ENCODE measurements at places on chromosomes 3 and 15.

DNA sequence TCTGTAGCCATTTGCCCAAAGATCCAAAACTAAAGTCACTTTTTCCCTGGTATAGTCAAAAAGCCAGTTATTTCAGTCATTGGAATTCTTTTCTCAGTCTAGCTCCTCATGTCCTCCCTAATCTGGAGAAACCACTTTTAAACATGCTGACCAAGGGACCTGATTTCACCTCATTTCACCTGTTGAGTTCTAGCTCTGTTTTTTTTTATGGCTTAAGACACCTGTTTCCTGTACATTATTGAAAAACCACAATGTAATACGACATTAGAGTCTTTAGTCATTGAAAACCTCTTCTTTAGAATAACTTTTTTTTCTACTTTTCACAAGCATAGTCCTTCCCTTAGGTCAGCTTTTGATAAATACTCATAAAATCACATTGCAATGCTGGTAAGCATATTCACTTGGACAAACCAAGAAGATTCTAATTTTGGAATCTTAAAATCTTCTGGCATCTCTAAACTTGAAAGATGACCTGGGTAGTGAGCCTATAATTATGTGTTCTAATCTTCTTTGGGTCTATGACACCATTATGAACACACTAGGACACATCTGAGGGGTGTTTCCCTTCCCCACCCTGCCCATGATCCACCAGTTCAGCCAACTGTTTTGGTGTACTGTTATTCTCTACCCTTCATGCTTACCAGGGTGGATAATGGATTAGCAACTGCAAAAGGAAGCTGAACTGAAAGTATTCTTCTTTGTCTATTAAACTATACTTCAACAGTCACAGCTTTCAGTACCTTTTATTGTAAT is 103.5 kb upstream of the FXR1 start:
- DNase-seq: no peak

DNA sequence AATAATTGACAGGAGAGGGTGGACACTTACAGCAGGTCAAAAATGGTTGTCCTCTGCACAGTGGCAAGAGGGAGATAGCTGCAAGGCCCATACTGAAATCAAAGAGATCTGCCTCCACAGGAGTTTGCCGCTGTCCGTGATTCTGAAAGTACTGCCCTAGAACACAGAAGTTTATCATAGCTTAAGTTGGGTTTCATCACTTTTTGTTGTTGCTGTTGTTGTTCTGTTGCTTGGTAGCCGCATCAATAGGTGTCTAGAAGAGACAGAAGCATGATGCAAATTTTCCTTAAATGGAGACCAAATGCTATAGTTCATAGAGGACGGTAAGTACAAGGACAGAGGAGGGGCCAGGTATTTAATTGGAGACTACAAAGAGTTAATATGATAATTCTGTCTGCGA is 120.0 kb upstream of the MRPL3 start:
- no peak for DNase-seq

GRCh38 chr3:114706591-114707232 is 412.9 kb downstream of the TIGIT start:
- no peak for DNase-seq

GRCh38 chr15:90062023-90062442 is 40.2 kb downstream of the IDH2 start:
- DNase-seq: peak; percentile 22

- no peak for DNase-seq
These were observed 85.8 kb downstream of the MEIS2 start for GRCh38 chr15:37014566-37014965.

- no peak for DNase-seq
These were observed 98.9 kb upstream of the SPRED1 start for GRCh38 chr15:38153781-38154180.

- no peak for DNase-seq
These were observed 1.9 kb downstream of the AEN start for GRCh38 chr15:88623061-88623460.

DNA sequence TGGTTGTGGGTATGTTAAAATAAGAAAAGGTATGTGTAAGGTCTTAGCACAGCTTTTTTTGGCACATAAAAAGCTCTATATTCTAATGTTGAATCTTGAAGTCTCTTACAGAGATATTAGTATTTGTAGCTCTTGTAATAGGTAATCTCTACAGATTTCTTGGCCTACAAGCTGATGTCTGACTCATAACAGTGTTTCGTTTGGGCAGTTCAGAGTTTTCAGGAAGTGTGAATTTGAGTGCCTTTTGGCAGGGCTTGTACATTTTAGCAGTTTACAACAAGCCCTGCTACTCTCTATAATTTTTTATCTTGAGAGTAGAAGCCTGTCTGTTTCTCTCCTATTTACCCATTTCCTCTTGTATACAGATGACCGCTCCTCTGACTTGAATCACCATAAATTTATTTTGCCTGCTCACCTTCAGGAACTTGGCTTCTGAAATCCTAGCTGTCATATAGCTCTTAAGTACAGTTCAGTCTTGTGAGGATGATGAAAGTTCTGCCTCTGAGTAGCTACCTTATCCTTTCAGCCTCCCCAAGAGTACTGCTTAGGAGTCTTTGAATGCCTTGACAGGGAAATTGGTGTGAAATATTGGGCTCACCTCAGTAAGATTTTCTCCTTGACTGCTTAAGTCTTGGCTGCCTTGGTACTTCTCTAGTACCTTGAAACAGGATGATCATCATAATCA is 419.9 kb upstream of the RARB start:
- no peak for DNase-seq

DNA sequence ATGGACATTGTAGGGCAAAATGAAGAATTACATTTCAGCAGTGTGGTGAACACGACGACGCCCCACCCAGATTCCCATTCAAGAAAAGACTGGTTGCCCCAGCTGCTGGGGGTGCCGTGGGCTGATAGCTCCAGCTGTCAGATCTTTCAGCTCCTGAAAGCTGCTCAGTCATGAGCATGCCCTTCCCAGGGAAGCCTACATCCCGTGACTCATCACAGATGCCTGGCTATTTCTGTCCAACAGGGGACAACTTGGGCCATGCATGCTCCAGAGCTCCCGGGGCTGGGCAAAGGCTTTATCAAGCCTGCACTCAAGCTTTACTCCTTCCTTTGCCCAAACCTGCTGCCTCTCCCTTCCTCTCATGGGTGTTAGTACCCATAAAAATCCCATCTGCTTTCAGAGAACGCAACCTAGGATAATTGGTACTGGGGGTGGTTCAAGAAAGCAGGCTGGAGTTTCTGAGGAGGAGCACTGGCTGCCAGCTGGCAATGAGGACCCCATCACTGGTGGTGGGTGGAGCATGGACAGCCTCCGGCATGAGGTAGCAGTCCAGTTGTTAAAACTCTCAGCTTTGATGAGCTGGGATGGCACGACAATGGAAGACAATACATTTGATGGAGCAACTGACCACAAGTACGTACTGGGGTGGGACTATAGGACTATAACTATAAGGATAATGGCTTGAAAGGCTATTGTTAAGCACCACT is 16.4 kb upstream of the ST8SIA2 start:
- DNase-seq: no peak

GRCh38 chr3:132464066-132464465 is 46.8 kb downstream of the DNAJC13 start:
- DNase-seq: no peak

- DNase-seq: no peak
These were observed 189.0 kb downstream of the STT3B start for GRCh38 chr3:31721676-31722075.

GRCh38 chr3:99356696-99357095 is 281.7 kb upstream of the COL8A1 start:
- DNase-seq: no peak

DNA sequence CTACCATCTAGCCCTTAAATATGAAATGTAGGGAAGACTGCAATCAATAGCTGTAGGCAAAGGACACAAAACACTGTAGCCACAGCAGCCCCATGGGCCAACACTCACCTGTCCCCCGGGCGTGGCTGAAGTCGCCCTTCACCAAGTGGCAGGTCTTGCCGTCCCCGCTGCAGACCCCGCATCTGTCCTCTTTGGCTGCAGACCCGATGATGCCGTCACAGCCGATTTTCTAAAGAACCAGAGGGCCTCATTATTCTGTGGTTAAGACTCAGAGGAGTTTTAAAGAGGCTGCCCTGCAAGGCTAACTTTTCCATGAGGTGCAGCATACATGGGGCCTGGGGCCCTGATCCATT is 245.6 kb downstream of the ADAMTS17 start:
- no peak for DNase-seq

GRCh38 chr3:184949251-184949965 is 137.4 kb downstream of the VPS8 start:
- DNase-seq: no peak

DNA sequence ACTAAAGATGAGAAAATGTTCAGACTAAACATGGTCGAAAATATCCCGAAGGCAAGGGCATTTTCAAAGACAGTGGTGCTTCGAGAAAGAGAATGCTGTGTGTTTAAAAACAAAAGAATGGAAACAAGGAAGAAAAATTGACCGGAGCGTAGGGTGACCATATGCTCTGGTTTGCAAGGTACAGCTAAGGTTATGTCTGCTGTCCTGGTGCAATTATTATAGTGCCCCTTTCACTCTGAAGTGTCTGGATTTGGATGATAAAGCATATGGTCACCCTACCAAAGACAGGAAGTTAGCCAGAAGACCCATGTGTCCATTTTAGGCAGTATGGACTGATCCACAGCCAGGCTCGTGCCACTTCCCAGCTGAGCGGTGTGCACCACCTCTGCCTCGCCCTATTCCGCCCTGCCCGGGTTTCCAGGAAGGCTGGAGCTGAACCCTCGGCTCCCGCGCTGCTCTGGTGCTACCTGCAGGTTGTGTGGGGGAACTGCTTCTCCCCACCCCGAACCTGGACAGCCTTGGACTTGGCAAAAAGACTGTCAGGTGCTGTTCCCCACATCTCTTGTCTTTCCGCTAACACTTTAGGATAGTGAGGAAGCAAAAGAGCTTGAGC is 25.2 kb downstream of the GOLGA6D start:
- no peak for DNase-seq

- DNase-seq: no peak
These were observed 693 bp downstream of the CD200 start for GRCh38 chr3:112333381-112334317.

DNA sequence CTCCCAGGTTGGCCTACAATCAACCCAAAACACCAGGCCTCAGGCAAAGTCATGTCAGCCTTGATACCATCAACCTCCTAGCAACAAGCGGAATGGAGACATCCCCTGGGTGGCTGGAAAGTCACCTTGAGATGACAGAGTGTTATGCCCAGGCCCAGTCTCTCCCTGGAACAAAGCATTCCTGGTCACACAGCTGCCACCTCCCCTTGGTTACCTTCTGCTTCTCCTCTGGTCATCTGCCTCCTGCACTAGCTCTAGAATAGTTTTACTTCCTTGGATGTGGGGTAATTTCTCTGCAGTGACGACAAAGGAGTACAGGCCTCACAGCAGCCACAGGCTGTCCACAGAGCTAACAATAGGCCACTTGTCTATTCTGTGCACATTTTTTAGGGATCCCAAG is 114.9 kb downstream of the RFTN1 start:
- no peak for DNase-seq

DNA sequence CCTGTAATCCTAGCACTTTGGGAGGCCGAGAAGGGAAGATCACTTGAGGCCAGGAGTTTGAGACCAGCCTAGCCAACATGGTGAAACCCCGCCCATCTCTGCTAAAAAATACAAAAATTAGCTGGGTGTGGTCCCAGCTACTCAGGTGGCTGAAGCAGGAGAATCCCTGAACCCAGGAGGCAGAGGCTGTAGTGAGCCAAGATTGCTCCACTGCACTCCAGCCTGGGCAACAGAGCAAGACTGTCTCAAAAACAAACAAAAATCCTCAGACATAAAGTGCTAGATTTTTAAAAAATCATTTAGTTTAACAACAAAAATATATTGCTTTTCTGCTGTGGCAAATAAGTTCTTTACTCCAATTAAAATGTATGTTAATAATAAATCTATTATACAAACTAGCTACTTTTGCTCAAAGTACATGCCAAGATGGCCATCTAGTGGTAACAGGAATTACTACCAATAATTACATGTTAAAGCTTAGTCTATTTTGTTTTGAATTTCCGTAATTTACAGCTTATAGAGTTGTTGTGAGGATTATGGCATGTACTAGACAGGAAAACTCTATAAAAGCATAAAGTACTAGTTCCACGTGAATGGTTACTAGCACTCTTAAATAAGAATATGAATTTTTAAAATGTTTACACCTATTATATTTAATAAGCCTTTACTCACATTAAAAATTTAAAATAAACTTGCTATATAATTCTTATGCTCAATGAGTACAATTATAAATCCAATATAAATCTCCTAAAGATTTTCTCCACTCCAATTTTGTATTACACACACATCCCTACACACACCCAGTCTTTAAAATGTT is 39.0 kb downstream of the GABPB1 start:
- no peak for DNase-seq

DNA sequence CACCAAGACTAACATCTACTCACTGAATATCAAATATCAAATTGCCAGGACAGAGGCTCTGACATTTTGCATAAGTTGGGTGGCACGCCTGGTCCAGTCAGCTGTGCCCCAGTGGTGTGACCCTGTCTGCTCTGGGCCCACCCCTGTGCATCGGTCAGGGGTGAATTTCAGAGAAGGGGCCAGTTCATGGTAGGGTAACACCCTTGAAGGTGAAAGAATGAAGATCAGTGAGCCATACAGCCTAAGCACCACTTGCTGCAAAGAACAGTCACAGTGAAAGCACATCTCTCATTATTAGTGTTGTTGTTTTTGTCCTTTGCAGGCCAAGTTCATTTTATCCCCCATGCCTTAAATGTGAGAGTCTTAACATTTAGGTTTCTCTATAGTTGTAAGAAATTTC is 86.8 kb downstream of the MYRIP start:
- DNase-seq: no peak

GRCh38 chr3:60291115-60291514 is 960.1 kb downstream of the FHIT start:
- no peak for DNase-seq

DNA sequence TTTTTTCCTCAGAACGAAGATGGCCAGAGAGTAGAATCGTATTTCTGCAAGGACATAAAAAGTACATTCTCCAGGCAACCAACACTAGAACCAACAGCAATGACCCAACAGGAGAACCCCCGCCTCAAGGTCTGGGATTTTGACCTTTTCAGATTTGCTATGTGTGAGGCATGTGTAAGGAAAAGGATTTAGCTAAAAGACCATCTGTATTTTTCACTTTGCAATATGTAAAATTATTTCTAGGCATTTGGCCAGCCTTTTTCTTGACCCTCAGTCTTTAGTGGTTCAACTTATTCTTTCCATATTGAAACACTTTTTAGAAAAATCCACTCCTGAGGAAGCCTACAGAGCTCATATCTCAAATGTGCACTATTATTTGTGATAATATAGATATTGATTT is 219.2 kb upstream of the GOLGA6L4 start:
- DNase-seq: no peak

GRCh38 chr3:173140986-173141385 is at the start of gene SPATA16:
Gene SPATA16 (minus strand): TSS chr3:173141235. CDS start chr3:173117731, 23,504 bp downstream.
- DNase-seq: no peak

DNA sequence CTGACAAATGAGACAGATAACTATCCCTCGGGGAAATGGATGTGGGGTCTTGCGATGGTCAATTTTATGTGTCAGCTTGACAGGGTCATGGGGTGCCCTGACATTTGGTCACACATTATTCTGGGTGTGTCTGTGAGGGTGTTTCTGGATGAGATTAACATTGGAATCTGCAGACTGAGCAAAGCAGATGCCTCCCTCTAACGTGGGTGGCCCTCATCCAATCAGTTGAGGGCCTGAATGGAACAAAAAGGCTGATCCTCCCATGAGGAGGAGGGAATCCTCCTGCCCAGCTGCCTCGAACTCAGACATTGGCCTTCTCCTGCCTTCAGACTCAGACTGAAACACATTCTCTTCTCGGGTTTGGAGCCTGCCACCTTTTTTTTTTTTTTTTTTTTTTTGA is 69.0 kb downstream of the MINAR1 start:
- no peak for DNase-seq

Data from stimulated activated CD4-positive, alpha-beta T cell treated with anti-CD3 and anti-CD28 coated beads, TNF-alpha, amount 100 ng/mL, for 4 hours (primary cell).